CD4-positive, alpha-beta T cell treated with Interferon alpha-2 for 1 hour (primary cell): ENCODE measurements at places on chromosomes 7 and 10.

DNA sequence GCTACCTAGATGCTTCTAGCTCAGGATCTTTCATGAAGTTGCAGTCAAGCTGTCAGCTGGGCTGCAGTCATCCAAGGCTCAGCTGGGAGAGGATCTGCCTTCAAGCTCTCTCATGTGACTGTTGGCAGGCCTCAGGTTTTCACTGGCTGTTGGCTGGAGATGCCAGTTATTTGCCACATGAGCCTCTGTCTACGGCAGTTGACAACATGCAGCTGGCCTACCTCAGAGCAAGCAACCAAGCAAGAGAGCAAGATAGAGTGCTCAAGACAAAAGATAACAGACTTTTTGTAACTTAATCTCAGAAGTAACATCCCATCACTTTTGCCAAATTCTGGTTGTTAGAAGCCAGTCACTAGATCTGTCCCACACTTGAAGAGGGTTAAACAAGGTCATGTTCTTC is 125.8 kb downstream of the TPST1 start:
- no peak for DNase-seq

DNA sequence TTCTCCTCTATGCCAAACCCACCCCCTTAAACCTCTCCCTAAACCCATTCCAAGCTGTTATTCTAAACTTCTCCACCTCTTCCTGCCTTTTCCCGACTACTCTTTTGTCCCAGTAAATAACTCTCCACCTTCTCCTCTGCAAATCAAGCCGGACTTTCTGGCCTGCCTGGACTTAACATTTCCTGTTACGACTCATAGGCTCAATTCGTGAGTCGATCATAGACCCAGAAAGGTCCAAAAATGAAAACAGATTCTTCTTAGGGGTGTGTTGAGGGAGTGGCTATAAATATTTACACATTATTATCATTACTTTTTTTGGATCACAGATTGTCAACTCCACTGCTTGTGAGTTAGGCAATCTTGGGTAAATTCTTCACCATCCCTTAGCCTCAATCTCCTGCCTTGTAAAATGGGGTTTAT is 59.0 kb upstream of the HABP2 start:
- DNase-seq, result no peak

- no peak for DNase-seq
These were observed 596.6 kb upstream of the CELF2 start for GRCh38 chr10:10421071-10421470.

DNA sequence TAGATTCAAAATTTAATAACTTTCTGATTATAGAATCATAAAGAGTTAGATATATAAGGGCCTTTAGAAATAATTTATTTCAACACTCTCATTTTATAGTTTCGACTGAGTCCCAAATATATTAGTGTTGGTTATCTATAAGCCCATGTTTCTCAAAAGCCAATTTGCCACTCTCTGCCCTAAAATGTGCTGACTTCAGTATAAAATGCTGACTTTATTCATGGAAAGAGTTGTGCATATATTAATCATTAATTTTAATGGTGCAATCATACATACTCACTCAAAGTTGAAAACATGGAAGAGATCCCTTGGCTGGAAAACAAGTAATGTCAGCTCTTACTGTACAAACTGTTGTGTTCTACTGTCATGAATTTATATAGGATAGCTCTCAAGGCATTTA is 19.4 kb downstream of the ZWINT start:
- DNase-seq, result no peak

DNA sequence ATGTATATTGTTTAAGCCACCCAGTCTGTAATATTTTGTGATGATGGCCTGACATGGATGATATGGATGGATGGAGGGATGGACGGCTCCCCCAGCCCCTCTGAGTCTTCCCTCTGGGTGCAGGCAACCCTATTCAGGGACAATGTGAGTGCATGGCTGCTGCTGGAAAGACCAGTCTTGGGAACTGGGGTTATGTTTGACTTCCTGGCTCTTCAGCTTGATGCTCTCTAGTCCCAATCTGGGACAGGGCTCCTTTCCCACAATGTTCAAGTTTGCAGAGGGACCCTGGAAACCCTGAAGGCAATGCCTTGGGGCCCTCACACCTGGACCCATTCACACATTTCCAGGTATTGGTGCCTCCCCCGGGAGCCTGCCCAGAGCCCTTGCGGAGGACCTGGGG is 52.3 kb upstream of the RET start:
- no peak for DNase-seq

DNA sequence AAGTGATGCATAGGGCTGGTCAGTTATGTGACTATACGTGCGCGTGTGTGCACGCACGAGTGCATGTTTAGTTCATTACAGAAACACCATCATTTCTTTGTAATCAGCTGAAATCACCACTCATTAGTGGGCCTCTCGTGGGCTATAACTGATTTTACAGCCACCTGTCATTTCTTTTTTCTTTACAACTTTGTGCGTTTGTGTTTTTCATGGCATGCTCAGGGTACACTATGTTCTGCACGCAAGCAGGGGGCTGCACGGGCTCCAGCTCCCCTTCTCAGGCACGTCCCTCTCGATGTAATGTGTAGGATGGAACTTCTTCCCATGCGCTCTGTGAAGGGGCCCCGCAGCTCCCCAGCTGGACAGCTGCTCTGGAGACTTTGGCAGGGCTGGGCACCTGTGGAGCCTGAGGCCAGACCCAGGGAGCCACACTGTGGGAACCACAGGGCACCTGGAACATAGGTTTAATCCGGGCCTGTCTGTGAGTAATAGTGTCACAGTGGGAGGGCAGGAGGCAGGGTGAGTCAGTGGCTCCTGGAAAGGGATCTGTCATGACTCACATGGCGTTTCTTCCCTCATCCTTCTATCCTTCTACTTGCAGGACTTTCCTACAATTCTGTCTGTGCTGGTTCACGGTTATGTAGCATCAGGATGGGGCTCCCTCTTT is 4.9 kb downstream of the GCK start:
- no peak for DNase-seq

- DNase-seq, result peak; percentile 82
These were observed 97.1 kb downstream of the RGS10 start for GRCh38 chr10:119445311-119445934.

DNA sequence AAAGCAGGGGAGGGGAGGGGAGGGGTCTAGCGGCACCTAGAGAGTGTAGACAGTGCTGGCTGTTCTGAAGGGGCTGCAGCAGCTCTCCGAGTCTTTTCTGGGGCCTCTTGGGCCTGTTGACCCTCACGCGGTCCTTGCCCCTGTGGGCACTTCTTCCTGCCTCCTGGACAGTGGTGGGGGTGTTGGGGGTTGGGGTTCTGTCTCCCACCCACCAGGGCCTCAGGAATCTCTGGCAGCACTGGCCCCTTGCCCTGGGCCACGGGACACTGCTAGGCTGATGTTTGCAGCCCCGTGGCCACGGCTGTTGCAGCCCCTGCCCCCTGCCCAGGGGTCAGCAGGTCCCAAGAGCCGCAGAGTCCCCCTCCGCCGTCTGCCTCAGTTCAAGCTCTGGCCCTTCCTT is 68.9 kb upstream of the INPP5A start:
- no peak for DNase-seq

- DNase-seq, result no peak
These were observed 16.1 kb downstream of the COL28A1 start for GRCh38 chr7:7519528-7519927.
